ENCODE measurements at places on chromosomes 2 and 18. TPM values are rescaled to one million over a fixed set of nuclear protein-coding genes. Genes with fewer than 3 reads are reported as not detected.

DNA sequence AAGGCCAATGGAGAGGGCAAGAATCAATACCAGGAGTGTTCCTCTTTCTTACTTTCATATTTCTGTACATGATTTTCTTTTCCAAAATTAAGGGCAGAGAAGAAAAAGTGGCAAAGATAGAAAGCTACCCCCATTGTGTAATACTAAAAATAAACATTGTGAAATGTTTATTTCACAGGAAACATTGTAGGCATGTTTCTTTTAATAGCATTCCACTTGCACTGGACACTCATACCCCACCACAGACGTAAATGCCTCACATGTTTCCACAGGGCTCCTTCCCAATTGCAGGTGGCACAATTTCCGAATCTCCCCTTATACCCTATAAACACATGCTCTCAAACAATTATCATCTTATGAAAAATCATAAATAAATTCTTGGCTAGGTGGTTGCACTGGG is 645.1 kb upstream of the SETBP1 start:
- peak; percentile 49 for DNase-seq

GRCh38 chr2:104888489-104889258 is 34.8 kb downstream of the POU3F3 start:
- DNase-seq = no peak

DNA sequence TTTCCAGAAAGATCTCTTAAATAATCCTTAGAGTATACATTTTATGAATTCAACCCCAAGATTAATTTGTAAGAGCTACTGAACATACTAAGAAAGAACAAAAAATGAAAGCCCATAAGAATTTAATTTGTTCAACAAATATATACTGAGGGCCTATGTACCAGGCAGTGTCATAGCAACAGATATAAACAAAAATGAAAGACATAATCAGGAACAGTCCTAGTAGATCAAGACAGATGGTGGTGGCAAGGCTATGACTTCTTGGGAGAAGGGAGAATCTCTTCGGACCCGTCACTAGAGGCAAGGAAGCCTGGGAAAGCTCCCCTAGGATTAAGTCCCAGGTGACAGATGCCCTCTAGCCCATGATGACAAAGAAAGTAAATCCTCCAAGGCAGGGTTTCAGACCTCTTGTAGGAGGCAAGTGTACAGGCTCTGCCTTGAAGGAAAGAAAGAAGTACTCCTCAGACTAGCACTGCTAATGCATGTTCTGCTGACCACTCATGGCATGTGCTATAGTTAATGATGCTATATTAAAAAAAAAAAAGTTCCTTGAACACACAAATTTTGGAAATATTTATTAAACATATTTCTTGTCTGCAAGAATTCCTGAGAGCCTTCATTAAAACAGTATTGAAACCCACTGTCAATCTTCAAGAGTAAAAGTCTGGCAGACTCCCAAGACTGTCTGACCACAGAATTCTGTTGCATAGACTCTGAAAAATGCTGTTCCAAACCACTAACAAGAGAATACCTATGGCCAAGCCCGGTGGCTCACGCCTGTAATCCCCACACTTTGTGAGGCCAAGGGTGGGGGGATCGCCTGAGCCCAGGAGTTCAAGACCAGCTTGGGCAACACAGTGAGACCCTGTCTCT is 31.5 kb downstream of the NOL10 start:
- peak; percentile 92 for DNase-seq

GRCh38 chr2:128879161-128879560 is 560.5 kb upstream of the HS6ST1 start:
- no peak for DNase-seq

- no peak for DNase-seq
These were observed 16.0 kb upstream of the CNDP2 start for GRCh38 chr18:74480149-74480651.

DNA sequence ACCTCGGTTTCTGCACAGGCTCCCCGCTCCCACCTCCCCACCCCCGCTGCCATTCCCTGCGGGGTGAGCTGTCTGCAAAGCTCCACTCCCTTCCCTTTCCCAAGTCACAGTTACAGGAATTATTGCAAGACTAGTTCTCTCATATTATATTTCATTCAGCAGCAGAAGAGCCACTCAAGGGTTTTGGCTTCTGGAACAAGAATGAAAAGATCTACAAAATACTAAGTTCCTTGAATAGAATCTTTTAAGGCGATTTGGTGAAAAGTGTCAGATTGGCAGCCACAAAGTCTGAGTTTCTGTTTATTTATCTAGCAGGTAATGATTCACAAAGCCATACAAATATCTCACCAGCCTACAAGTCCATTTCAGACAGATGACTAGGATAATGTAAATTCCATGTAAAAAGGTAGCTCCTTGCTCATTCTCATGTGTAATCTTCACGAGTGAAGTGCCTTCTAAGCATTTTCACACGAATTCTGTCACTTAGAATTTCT is 221.9 kb upstream of the RBBP8 start:
- peak; percentile 97 for DNase-seq

DNA sequence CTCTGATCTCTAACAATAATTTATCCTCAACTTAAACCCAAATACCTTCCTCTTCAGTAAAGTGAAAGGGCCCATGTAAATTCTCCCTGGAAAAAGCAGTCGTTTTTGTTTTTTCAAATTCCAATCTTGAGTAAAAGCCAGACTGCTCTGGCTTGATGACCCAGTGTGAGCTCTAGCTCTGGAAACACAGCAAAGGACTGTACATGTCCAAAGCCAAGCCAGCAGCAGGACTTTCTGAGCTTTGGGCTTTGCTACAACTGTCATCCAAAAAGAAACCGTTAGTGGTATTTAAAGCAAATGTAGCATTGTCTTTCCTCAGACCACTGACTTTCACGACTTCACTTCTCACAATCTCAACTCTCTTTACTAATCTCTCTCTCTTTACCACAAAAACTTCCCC is 25.4 kb downstream of the SH3YL1 start:
- no peak for DNase-seq

DNA sequence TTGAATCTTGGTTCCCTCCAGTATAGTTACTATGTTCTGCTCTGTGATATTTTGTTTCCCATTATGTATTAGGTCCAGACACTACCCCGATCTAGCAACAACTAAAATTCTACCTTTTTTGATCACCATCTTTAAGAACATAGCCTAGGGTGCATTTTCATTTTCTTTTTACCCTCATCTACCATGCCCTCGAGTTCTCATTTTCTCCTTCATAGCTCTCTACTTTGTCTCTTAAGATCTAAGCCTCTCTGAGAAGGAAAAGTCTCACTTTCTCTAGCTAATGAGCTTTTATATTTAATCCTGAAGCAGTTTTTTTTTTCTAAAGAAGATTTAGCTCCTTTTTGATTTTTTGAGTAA is 1089.4 kb upstream of the SLC39A10 start:
- no peak for DNase-seq

DNA sequence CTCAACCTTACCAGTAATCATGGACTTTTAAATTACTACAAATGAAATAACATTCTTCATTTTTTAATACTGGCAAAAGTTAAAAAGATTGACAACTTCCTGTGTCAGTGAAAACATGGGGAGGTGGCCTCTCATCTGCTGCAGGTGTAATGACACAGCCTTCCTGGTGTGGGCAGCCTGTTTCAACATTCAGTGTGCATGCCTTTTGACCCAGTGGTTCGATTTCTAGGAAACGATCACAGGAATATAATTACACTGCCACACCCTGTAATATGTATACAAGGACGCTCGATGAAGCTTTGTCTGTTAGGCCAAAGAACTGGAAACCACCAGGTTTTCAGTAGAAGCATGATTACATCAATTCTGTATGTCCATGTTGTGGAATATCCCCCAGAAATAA is 68.7 kb downstream of the MTHFD2 start:
- peak; percentile 41 for DNase-seq

DNA sequence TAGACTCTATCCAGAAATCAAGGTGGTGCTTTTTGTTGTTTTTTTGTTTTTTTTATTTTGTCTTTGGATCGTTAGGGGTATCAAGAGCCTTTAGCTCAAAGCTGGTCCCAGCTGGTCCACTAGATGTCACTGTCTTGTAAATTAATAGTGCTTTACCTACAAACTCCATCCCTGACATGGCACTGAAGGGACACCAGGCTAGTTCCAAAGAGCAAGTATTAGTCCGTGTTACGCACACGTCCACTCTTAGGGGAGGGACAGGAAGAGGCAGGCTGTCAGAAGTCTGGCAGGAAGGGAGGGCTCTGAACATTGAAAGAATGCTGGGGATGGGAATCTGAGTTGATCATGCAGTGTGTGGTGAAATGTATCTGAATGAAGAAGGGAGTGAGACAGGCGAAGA is 85.9 kb upstream of the CCBE1 start:
- peak; percentile 63 for DNase-seq

- no peak for DNase-seq
These were observed 64.1 kb downstream of the EIF2AK3 start for GRCh38 chr2:88563129-88563528.

DNA sequence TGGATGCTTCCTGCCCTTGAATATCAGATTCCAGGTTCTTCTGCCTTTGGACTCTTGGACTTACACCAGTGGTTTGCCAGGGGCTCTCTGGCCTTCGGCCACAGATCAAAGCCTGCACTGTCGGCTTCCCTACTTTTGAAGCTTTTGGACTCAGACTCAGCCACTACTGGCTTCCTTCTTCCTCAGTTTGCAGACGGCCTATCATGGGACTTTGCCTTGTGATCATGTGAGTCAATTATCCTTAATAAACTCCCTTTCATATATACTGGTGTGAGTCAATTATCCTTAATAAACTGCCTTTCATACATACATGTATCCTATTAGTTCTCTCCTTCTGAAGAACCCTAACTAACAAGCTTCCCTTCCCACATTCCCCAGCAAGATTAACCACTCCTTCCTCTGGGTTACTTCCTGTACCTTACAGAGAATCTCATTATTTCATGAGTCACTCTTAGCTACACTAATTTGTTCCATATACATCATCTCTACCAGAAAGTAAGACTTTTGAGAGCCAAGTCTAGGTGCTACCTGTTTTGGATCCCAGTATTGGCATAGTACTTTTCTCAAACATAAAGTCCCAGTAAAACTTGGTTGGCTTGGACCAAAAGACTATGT is 31.3 kb upstream of the LRATD1 start:
- peak; percentile 66 for DNase-seq

- no peak for DNase-seq
These were observed 63.5 kb upstream of the IGFBP2 start for GRCh38 chr2:216569765-216570164.

DNA sequence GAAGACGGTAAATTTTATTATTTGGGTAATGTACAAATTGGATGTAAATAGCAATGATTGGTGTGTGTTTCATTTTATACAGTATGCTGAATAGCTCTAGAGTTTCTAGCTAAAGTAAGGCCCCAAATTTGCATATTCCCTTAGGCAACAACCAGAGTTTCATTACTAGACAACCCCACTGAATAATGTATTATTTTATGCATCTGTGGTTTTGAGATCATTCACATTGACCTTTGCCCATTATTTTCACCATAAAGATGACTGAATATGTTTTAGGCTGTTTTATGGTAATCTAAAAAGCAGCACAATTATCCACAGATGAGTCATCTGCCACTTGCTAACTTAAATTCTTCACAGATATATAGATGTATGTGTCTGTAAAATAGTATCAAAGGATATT is 44.5 kb upstream of the C2orf74 start:
- DNase-seq = peak; percentile 81

- DNase-seq = no peak
These were observed 38.3 kb upstream of the SESTD1 start for GRCh38 chr2:179302764-179303571.

DNA sequence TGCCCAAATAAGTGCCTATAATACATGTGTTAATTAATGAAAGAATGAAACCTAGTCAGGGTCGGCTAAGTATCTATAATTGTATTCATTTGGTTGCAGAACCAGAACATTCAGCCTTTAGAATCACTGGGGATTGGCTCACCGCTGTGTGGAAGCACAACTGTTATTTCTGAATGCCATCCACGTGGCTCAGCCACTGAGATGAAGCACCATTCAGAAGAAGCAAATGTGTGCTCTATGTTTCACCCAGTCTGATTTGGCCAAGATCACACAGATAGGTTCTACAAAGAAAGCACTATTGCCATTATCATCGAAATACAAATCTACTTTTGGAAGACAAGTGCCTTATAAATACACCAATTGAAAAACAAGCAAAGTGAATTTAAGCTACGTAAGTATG is 30.6 kb upstream of the SPOPL start:
- DNase-seq = no peak

DNA sequence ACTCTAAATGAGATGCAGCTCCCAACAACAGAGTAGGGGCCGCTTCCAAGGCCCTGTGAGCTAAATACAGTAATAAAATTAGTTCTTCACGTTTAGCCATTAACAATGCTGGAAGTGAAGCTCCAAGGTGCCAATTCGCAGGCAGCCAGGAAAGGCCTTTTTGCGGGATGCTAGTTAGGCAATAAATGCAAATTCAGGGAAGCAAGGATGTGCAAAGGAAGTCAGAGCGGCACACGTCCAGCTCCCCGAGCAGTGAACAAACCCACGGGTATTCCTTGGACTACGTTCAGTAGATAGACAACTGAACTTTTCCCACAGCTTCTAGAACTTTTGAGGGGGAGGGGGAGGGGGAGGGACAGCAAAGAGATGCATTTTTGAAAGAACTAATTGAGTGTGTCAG is 6.9 kb downstream of the ZNF516 start:
- DNase-seq = peak; percentile 70

DNA sequence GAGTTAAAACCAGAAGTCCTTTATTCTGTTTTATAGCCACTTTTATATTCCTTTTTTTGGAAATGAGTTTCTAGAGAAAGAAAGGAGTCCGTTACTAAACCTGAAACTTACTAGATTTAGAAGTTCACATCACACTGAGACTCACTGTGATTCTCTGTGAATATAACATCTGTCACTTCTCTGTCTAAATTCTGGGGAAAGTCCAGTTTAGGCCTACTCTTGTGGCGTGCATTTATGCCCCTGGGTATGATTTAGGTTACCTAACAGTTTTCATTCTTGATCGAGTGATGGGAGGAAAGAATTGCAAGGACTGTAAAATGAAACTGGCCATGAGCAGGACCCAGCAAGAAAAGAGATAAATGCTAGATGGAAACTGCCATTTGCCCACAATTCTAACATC is 449.6 kb downstream of the SPAG16 start:
- DNase-seq = no peak

- no peak for DNase-seq
These were observed 174.1 kb downstream of the NOL4 start for GRCh38 chr18:34050661-34051060.

AMER3 gene
- not detected for total RNA-seq

CTNNA2 gene
- total RNA-seq = not detected

TTC32 gene
- total RNA-seq = 5.2 TPM

CCDC85A gene
- 0.15 TPM for total RNA-seq

CSRNP3 gene
- total RNA-seq = 4.2 TPM

NETO1 gene
- total RNA-seq = 4.9 TPM

ZNF804A gene
- total RNA-seq = 0.10 TPM

NEU4 gene
- total RNA-seq = 0.40 TPM

ARHGEF4 gene
- 0.35 TPM for total RNA-seq

All from renal cortical epithelial cell (primary cell).